Activated naive CD4-positive, alpha-beta T cell treated with Interleukin-2 at 50 U/mL for 16 hours (primary cell): ENCODE measurements at places on chromosomes 5 and 9.

DNA sequence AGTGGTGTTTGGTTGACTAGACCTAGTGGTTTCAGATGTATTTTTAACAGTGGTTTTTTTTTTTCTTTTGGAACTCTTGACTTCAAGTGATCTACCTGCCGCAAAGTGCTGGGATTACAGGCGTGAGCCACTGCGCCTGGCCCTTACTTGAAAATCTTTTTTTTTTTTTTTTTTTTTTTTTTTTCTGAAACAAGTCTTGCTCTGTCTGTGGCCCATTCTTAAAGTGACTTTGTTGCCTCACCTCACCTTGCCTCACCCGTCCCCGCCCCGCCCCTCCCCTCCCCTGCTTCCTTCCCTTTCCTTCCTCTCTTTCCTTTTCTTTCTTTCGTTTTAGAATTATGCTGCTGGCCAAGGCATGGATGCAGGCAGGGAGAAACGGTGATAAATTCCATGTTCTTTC is 26.0 kb downstream of the GPBP1 start:
- no peak for DNase-seq

GRCh38 chr9:69885931-69886330 is 65.3 kb downstream of the CFAP95 start:
- no peak for DNase-seq

DNA sequence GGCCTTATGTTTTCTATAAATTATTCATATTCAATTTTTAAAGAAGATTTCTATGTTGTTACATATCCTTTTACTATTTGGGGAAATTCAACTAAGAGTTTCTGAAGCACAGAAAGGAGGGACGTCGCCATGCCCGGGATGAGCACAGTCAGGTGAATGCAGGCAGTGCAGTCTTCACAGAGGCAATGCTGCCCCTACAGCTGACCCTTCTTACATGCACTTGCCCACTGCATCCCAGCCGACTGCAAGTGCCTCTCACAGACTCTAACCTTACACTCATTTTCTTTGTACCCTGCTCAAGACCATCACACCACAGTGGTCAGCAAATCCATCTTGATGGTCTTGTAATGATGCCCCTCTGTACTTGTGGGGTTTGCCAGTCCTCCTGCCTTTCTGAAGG is 73.8 kb downstream of the SHC3 start:
- DNase-seq = no peak

GRCh38 chr9:105608721-105609598 is 51.0 kb downstream of the FKTN start:
- DNase-seq = no peak

DNA sequence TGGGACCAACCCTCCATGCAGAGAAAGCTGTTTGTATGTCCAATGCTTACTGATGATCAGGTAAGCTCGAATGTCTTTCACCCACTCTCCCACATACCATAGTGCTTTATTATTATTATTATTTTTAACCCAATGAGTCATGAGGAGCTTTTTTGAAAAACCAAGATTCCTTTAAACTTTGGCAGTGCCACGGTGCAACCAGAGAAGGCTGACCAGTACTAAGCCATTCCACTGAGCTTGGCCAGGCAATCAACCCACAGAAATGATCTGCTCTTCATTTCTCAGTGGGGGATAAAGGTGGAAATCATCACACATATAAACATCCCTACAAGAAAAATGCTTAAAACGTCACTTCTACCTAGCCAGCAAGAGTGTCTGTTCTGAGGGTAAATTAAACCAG is 35.5 kb downstream of the JAKMIP2 start:
- DNase-seq = no peak

GRCh38 chr5:80686757-80687156 is 32.0 kb upstream of the DHFR start:
- DNase-seq = no peak

GRCh38 chr5:37792975-37793631 is 46.7 kb downstream of the GDNF start:
- no peak for DNase-seq

- no peak for DNase-seq
Observed at GRCh38 chr5:110040178-110040577, 350.5 kb downstream of the MAN2A1 start.
